ENCODE measurements at places on chromosomes 16 and 17.

GRCh38 chr16:77297996-77298395 lies 98.8 kb downstream of the SYCE1L start:
- no peak for DNase-seq
- H3K27ac ChIP-seq = no peak overlapping the region
- H3K4me3 ChIP-seq = no peak overlapping the region
- H3K27me3 ChIP-seq = no peaks in the 10 kb centered on the region

DNA sequence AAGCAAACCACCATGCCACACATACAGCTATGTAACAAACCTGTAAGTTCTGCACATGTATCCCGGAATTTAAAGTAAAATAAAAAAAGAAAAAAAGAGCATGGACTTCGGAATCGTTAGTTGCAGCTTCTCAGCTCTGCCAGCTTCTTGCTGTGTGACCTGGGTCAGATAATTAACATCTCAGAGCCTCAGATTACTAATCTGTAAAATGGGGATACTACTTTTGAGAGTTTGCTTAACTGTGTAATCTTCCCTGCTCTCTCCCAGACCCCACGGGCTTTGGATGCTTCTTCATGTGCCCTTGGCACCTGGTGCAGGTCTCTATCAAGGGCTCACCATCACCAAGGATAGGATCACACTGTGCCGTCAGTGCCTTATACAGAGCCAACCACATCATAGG lies 16.6 kb downstream of the HSD17B2 start:
- H3K4me3 ChIP-seq = no peak overlapping the region
- H3K27me3 ChIP-seq = peaks cover 5% of the 10 kb centered on the region
- no peaks in the 10 kb centered on the region for H3K36me3 ChIP-seq
- H3K4me1 ChIP-seq = no peaks in the 10 kb centered on the region
- no peak for DNase-seq
- H3K27ac ChIP-seq = no peak overlapping the region

DNA sequence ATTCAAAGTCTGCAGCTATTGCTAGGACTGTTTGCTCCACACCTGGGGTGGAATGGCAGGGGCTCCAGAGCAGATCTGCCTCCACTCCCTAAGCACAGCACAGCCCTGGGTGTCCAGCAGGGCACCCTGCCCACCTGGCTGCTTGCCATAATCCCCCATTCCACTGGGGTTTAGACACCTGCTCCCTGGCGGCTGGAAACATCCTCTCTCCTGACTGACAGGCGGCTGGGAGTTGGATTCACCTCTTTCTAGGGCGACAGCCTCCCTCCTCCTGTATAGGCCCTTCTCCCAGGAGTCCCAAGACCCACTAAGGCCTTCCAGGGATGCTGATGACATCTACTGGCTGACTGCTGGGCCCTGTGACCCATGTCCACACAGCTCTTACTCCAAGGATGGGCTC lies 18.0 kb downstream of the HDAC5 start:
- H3K36me3 ChIP-seq = no peaks in the 10 kb centered on the region
- no peak overlapping the region for H3K4me3 ChIP-seq
- H3K4me1 ChIP-seq = peaks cover 36% of the 10 kb centered on the region
- H3K27me3 ChIP-seq = no peaks in the 10 kb centered on the region

DNA sequence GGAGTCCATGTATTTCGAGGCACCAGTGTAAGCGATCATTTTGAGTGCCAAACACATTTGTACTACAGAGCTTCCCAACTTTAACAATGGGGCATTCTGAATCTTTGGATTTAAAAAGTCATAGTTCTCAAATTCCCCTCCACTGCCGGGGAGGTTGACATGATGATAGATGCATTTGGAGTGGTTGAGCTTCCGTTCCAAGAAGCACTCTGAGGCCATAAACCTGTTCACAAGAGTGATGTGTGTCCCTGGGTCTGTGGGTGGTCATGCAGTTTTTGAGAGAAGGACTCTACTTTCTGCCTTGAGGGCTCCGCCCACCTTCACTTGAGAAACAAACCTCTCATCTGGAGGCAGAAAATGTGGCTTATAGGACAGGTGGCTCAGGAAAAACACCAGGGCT lies 43.7 kb downstream of the IRX5 start:
- H3K4me3 ChIP-seq = no peak overlapping the region
- H3K36me3 ChIP-seq = no peaks in the 10 kb centered on the region
- DNase-seq = no peak
- no peak overlapping the region for H3K27ac ChIP-seq
- no peaks in the 10 kb centered on the region for H3K4me1 ChIP-seq

- H3K4me3 ChIP-seq = no peak overlapping the region
- H3K27me3 ChIP-seq = peaks cover 63% of the 10 kb centered on the region
- no peak overlapping the region for H3K27ac ChIP-seq
- peaks cover 9% of the 10 kb centered on the region for H3K4me1 ChIP-seq
- DNase-seq = peak; percentile 41
- H3K36me3 ChIP-seq = no peaks in the 10 kb centered on the region
These were observed 13.8 kb downstream of the CHST6 start for GRCh38 chr16:75481475-75481874.

DNA sequence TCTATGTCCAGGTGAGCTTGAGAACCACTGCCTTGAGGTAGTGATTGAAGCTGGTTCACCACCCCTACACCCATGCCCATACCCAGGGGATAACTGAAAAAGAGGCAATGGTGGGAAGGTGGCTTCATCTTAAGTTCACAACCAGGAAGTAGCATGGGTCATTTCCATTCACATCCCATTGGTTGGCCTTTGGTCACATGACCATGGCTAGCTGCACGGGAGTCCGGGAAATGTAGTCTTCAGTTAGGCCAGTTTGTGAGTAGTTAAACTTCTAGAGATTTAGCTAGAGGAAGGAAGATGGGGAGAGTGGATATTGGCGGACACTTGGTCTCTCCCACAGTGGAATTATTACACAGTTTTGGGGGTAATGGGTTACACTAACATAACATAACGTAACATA lies 92.9 kb downstream of the RGS9 start:
- H3K4me1 ChIP-seq = peaks cover 22% of the 10 kb centered on the region
- H3K36me3 ChIP-seq = no peaks in the 10 kb centered on the region
- peak; percentile 40 for DNase-seq
- H3K4me3 ChIP-seq = no peak overlapping the region
- no peak overlapping the region for H3K27ac ChIP-seq
- peaks cover 16% of the 10 kb centered on the region for H3K27me3 ChIP-seq

DNA sequence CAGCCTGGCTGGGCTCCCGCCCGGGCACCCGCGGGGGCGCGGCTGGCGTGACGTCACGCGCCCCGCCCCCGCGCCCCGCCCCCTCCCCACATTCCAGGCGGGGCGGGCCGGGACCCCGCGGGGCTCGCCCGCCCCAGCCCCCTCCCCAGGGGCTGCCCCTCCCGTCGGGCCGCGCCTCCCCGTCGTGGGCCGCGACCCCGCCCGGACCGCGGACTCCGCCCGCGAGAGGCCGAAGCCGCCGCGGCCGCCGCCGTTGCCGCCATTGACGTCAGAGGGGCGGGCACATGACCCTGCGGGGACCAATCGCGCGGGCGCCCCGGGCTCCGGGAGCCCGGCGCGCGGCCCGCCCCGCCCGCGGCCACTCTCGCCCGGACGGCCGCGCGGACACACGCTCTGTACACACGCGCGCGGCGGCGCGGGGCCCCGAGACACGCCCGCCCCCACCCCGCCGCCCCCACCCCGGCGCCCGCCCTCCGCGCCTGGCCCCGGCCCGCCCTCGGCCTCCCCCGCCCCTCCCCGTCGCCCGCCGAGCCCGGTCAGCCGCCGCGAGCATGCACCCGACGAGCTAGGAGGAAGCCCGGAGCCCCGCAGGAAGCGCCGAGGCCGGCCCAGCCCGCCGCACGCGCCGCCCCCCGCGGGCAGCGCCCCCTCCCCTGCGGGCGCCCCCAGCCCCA lies at the start of gene CMIP:
Gene CMIP, plus strand, starts transcription at position 361 of the 674 bp plus-strand sequence.
- H3K27ac ChIP-seq = peak within 1 kb of the TSS; percentile 70
- peak; percentile 98 for DNase-seq
- H3K4me3 ChIP-seq = peak within 1 kb of the TSS; percentile 54

- no peaks in the 10 kb centered on the region for H3K27me3 ChIP-seq
- H3K36me3 ChIP-seq = peaks cover 4% of the 10 kb centered on the region
- peaks cover 10% of the 10 kb centered on the region for H3K4me1 ChIP-seq
- H3K4me3 ChIP-seq = no peak overlapping the region
These were observed 64.3 kb upstream of the BCAR1 start for GRCh38 chr16:75315539-75316306.

DNA sequence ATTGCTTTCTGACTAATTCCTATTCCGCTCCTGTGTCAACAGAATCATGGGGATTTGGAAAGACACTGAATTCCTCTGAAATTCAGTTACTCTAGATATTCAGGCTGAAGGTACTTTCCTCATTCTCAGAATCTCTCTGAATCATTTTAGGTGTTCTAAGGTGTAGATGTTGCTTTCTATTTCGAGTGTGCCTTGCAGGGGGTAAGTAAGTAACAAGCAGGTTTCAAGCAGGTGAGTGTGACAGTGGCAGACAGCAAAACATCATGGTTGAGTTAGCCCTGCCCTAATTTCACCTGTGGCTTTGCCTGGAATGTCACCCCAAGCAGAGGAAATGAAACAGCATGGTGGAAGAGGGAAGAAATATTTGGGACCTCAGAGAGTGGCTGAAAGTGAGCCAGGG lies 75.1 kb downstream of the SHISA9 start:
- no peak overlapping the region for H3K27ac ChIP-seq
- H3K27me3 ChIP-seq = no peaks in the 10 kb centered on the region
- no peak for DNase-seq
- H3K4me3 ChIP-seq = no peak overlapping the region
- H3K4me1 ChIP-seq = no peaks in the 10 kb centered on the region

DNA sequence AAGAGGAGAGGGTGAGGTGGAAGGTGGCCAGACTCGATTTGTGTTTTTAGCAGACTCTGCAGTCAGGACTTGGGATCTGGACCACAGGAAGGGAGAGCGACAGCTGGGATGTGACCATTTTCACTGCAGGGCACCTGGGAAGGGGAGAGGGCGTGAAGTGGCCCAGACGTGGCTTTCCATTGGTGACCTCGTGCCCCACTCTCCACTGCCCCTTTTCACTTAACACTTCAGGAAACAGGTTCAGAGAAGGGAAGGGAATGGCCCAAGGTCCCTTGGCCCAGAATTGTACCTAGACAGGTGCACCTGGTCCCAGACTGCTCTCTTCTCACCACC lies 22.9 kb upstream of the MPRIP start:
- no peak for DNase-seq
- no peaks in the 10 kb centered on the region for H3K36me3 ChIP-seq
- H3K27me3 ChIP-seq = no peaks in the 10 kb centered on the region
- H3K27ac ChIP-seq = no peak overlapping the region
- peaks cover 8% of the 10 kb centered on the region for H3K4me1 ChIP-seq

DNA sequence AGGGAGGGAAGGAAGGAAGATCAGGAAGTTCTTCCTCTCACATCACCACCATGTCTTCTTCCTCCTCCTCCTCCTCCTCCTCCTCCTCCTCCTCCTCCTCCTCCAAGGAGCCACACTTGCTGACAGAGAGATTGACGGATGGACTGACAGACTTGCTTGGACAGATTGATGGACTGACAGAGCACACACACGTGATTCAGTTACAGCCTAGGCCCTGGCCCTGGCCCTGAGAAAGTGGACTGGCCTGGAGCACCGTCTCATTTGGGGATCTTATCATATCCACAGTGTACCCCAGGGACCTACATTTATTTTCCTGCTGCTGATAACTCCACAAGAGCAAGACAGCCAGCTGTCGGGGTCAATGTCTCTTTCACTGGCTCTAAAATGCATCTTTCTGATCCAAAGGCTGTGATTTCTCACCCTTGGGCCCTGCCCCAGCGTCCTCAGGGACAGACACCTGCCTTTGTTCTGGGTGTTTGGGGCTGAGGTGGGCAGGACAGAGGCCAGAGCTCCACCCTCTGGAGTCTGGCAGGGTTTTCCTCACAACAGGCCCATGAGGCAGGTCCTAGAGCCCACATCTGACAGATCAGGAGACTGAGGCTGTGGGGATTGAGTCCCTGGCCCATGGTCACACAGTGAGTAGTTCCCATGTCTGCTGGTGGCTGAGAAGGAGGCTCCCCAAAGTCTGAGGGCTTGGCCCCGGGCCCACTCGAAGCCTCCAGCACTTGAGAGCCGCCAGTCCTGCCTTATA lies 2.3 kb upstream of the P2RX1 start:
- H3K4me3 ChIP-seq = no peak overlapping the region
- peak overlapping the region; percentile 33 for H3K27ac ChIP-seq
- DNase-seq = peak; percentile 16
- no peaks in the 10 kb centered on the region for H3K27me3 ChIP-seq
- peaks cover 62% of the 10 kb centered on the region for H3K4me1 ChIP-seq

- H3K27ac ChIP-seq = peak overlapping the region; percentile 64
- DNase-seq = peak; percentile 81
- H3K36me3 ChIP-seq = no peaks in the 10 kb centered on the region
These were observed 21.7 kb upstream of the USP36 start for GRCh38 chr17:78862073-78863023.

- no peak overlapping the region for H3K27ac ChIP-seq
- H3K4me3 ChIP-seq = no peak overlapping the region
- DNase-seq = no peak
These were observed 15.9 kb upstream of the ZNF629 start for GRCh38 chr16:30802936-30803335.

DNA sequence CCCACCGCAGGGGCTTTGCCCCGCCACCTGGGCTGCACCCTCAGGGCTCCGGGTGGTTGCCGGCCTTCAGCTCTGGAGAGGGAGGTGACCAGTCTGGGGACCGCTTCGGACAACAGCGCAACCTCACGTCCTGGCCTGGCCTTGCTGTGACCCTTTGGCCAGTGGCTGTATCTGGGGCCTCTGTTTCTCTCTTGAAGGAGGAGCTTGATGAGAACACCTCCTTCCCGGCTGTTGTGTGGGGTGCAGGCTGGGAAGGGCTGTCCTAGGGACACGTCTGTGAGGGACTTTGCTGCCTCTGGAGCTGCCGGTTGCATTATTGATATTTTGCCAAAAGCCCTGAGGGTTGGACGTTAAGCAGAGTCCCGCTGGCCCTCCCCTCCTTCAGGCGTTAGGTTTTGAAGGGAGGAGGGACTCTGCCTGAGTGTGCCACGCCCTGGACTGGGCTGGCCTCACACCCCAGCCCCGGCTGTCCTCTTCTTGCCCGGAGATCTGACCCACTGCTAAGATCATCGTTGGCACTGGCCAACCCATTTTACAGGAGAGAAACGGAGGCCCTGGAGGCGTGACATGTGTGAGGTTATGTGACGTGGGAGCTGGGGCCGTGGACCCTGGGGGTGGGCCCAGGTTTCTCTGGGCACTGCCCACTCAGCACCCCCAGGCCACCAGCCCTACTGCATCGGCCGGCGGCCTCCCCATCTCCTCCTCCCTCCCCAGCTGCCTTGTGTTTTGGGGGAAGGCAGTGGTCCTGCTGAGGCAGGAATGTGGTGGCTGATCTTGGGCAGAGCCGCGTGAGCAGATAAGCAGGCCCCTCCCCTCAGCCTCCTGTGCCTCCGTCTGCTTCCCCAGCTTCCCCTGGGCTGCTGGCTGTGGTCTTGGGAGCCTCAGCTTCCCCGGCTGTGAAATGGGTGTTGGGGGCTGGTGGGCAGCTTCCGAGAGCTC lies 8.5 kb downstream of the ZFPM1 start:
- H3K4me1 ChIP-seq = peaks cover 99% of the 10 kb centered on the region
- H3K4me3 ChIP-seq = peak overlapping the region; percentile 15
- H3K27me3 ChIP-seq = no peaks in the 10 kb centered on the region
- peak; percentile 60 for DNase-seq
- peak overlapping the region; percentile 67 for H3K27ac ChIP-seq
- H3K36me3 ChIP-seq = peaks cover 64% of the 10 kb centered on the region
